H1 (cell line): ENCODE measurements at places on chromosomes 11 and 22.
A peak's percentile ranks its signal among the peaks of the same experiment; 100 is the strongest.

DNA sequence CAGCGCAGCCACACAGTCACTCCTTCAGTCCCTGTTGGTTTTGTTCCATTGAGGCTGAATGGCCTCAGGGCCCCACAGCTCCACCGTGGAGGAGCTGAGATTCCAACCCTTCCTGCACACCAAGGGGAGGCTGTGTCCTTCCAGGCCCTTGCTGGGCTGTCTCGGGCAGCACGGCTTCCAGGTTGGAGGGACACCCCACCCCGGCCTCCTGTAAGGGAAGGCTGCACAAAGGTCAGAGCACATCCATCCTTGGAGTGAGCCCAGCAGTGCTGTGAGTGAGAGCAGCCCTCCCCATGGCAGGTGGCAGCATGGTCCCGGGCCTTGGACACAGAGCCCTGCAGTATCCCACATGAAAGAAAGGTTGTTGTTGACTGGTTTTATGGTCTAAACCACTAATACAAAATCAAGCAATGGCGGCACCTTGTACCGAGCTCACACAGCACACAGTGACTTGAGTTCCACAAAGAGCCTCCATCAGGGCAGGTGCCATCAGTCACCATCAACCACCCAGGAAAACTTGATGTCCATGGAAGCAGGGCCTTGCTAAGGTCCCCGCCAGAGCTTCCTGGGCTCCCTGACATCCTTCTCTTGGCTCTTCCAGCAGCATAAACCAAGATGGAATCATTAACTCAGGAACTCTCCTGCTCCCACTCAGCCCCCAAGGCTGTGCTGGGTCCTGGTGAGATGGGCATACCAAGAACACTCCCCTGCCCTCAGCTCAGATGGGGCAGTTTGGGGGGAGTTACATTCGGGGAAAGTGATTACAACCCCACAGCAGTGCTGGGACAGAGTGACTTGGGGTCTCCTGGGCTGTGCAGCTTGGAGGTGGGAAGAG lies 1500.4 kb downstream of the TBC1D22A start:
- no peak for DNase-seq
- H3K4me1 ChIP-seq, result no peaks in the 10 kb centered on the region; the same call in 1 of the 2 replicates
- no peaks in the 10 kb centered on the region for H3K36me3 ChIP-seq
- H3K27ac ChIP-seq, result no peak overlapping the region
- H3K4me3 ChIP-seq, result no peak overlapping the region

DNA sequence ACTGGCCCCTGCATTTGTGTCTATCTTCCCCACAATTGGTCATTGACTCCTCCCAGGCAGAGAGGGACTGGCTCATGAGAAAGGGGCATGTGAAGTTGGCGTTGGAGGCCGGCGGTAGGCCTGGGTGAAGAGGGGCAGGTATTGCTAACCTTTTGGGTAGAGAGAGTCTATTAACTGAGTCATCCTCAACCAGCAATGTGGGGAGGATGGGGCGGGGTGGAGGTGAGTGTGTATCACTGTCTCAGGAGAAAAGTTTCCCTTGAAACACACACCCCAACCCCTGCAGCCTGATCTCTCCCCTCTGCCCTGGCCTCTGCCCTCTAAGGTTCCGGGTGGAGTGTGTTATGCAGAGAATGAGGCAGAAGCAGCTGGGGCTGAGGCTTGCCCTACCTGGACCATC lies 60.1 kb upstream of the PHF21B start:
- H3K27me3 ChIP-seq, result no peaks in the 10 kb centered on the region
- no peak overlapping the region for H3K4me3 ChIP-seq
- H3K36me3 ChIP-seq, result no peaks in the 10 kb centered on the region
- no peak overlapping the region for H3K27ac ChIP-seq

DNA sequence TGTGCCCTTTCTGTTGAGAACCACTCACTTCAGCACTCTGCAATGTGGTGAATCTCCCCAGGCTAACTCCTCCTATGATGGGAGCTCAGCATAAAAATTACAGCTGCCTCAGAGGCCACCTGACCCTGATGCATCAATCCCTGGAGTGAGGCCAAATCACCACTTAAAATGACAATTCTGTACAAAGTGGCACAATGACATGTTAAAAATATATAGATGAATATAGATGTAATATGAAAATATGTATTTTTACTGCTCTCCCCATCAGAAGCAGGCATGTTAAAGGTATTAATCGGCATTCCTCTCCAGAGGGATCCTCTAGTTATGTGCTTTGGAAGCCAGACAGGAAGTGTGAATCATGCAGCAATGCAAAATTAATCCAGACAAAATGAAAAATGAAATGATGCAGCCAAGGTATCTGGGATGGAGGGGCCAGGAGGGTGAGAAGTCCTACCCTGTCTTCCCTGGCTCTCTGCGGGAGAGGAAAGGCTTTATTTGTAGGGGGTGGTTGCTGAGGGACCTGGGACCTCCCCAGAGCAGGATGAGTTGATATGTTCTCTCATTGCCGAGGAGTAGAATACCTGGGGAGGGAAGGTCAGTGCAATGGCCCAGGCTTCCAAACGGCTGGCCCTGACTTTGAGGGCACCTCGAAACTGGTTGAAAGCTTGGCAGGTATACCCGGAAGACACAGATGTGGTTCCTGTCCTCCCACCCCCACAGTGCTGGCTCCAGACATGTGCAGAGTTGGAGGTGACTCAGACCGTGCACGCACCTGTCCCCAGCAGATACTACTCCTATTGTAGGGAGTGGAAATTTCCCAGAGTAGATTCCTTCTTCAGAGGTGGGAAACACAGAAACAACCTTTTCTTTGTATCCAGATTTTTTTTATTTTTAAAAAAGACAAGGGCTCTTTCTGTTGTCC lies 347.9 kb upstream of the NCAM1 start:
- no peaks in the 10 kb centered on the region for H3K4me1 ChIP-seq
- DNase-seq, result no peak
- no peak overlapping the region for H3K4me3 ChIP-seq

- H3K27me3 ChIP-seq, result no peaks in the 10 kb centered on the region
- H3K4me1 ChIP-seq, result no peaks in the 10 kb centered on the region
- H3K27ac ChIP-seq, result no peak overlapping the region
- no peak overlapping the region for H3K4me3 ChIP-seq
- H3K36me3 ChIP-seq, result no peaks in the 10 kb centered on the region
- DNase-seq, result no peak
Observed at GRCh38 chr22:47406180-47406834, 643.9 kb downstream of the TBC1D22A start.

GRCh38 chr22:25903294-25903693 lies 161.3 kb downstream of the MYO18B start:
- H3K4me3 ChIP-seq, result no peak overlapping the region
- H3K36me3 ChIP-seq, result no peaks in the 10 kb centered on the region
- no peak overlapping the region for H3K27ac ChIP-seq
- DNase-seq, result peak; percentile 90
- 0 out of 2 replicates have a peak, but pooled peaks cover 4% of the 10 kb centered on the region for H3K4me1 ChIP-seq

GRCh38 chr11:125807909-125808308 lies 20.0 kb downstream of the PATE3 start:
- H3K36me3 ChIP-seq, result no peaks in the 10 kb centered on the region
- no peaks in the 10 kb centered on the region for H3K4me1 ChIP-seq
- no peak overlapping the region for H3K4me3 ChIP-seq
- no peaks in the 10 kb centered on the region for H3K27me3 ChIP-seq
- DNase-seq, result no peak
- no peak overlapping the region for H3K27ac ChIP-seq

DNA sequence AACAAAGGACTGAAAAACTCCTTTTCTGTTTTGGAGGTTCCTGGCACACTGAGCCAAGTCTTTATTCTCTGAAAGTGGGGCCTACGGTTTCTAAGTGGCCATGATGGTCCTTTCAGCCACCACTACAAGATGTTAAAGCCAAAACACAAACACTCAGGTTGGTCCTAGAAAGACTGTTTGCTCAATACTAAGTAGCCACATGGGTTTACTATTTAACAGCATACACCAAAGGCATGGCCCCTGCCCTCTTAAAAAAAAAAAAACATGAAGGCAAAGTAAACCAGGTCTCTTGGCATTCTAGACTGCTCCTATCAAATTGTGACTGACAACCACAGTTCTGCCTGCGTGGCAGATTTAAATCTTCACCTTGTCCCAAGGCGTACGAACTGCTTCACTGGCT lies 123.6 kb upstream of the BID start:
- H3K27me3 ChIP-seq, result no peaks in the 10 kb centered on the region
- H3K4me3 ChIP-seq, result no peak overlapping the region
- no peaks in the 10 kb centered on the region for H3K4me1 ChIP-seq

- peaks cover 6% of the 10 kb centered on the region; the same call in 1 of the 2 replicates for H3K27me3 ChIP-seq
Observed at GRCh38 chr11:113317339-113317738, 3.0 kb downstream of the TTC12 start.

DNA sequence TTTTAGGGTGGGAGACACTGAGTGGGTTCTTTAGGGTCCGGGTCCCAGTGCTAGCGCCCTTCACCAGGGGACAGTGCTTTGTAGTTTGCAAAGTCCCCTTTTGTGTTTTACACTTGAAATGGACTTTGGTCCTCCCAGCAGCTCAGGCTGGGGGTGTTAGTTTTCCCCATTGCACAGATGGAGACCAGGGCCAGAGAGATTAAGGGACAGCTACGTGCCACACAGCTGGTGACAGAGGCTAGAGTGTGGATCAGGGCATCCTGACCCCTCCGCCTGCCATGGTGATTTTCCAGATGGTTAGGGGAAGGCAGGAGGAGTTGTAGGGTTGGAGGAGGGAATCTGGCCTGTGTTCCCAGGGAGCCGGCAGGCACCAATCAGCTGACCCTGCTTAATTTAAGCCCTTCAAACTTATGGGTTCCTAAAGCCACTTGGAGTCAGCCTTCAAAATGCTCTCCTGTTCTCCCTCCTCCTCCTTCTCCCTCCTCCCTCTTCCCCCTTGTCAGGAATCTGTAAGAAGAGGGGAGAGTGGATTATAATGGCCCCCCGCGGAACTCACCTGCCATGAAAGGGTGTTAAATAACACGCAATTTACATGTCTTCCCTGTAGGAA lies 22.5 kb upstream of the MPPED1 start:
- no peaks in the 10 kb centered on the region for H3K36me3 ChIP-seq
- DNase-seq, result no peak
- H3K4me1 ChIP-seq, result peaks cover 9% of the 10 kb centered on the region
- H3K27me3 ChIP-seq, result no peaks in the 10 kb centered on the region

DNA sequence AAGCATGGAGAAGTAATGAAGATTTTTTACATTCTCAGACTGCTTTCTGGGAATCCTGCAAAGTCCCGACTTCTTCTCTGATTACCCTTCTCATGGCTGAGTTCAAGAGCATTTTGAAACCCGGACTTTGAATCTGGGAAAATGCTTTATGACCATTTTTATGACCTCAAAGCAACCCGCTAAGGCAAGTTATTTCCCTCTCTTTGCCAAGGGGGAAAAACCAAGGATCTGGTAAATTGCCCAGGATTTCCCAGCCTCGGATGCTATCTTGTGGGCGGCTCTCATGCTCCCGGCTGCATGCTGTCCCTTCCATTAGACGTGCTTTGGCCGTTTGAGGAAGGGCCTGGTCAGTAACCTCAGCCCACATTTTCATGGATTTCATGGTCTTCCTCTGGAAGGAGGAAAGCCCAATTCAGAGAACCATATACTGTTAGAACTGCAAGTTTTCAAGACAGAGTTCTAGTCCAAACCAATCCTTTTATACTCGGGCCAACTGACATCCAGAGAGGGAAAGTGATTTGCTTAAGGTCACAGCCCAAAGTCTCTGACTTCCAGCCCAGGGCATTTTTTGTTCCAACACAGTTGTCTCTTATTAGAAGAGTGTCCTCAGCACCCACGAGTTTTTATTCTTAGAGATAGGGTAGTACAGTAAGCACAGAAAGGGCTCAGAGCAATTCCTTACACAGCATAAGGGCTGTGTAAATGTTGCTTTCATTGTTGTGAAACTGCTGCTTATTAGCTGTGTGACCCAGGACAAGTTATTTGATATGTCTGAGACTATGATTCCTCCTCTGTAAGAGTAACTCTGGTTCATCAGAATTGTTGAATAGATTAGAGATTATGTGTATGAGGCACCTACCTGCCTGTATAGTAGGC lies 77.4 kb downstream of the NAV2 start:
- H3K27me3 ChIP-seq, result no peaks in the 10 kb centered on the region
- no peak for DNase-seq
- no peak overlapping the region for H3K4me3 ChIP-seq
- no peaks in the 10 kb centered on the region for H3K36me3 ChIP-seq
- H3K27ac ChIP-seq, result no peak overlapping the region

DNA sequence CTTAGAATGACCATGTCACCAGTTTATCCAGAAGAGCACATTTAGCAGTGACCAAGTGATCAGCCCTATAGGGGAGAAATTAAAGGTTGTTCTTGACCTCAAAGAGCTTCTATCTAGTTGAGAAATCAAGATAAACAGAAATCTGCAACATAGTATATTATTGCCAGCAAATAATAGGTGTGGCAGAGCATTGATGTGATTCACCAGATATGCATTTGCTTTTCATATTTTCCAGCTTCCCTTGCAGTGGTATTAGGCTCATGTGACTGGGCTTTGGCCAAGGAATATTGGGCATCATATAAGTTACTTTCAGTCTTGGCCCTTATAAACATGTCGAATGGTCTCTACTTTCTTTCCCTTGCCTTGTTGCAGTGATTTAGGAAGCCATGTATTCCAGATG lies 34.5 kb downstream of the COMMD9 start:
- H3K36me3 ChIP-seq, result no peaks in the 10 kb centered on the region
- H3K4me3 ChIP-seq, result no peak overlapping the region
- no peaks in the 10 kb centered on the region for H3K4me1 ChIP-seq
- H3K27ac ChIP-seq, result no peak overlapping the region
- DNase-seq, result no peak
- H3K27me3 ChIP-seq, result no peaks in the 10 kb centered on the region; the same call in 1 of the 2 replicates

GRCh38 chr22:19579880-19580279 lies 55.7 kb upstream of the CLDN5 start:
- no peaks in the 10 kb centered on the region for H3K27me3 ChIP-seq
- H3K27ac ChIP-seq, result no peak overlapping the region
- no peaks in the 10 kb centered on the region for H3K36me3 ChIP-seq
- no peak for DNase-seq

DNA sequence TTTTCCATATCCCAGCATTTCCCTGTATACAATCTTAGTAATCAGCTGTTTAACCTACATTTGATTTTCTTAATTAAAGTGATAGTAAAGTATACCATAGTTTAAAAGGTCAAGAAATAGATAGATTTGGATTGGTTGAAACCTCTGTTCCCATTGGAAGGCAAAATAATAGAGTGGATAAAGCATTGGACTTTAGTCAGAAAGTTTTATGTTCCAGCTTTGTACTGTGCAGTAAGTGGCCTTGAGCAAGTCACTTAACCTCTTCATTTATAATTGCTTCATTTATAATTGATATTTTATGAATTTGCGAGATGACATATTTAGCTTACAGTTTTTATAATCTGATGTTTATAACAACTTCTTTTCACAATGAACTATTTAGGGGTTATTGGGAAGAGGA lies 3.6 kb downstream of the ZFP91 start:
- H3K4me1 ChIP-seq, result peaks cover 2% of the 10 kb centered on the region; the same call in 1 of the 2 replicates
- no peak for DNase-seq
- H3K27me3 ChIP-seq, result no peaks in the 10 kb centered on the region
- no peak overlapping the region for H3K27ac ChIP-seq
- H3K36me3 ChIP-seq, result no peaks in the 10 kb centered on the region
